ENCODE measurements at places on chromosomes 2 and 18. TPM values are rescaled to one million over a fixed set of nuclear protein-coding genes. Genes with fewer than 3 reads are reported as not detected.

Gene CAPN14
- 0.12 TPM for total RNA-seq

Gene ANKRD62
- not detected for total RNA-seq

Gene SERPINB12
- not detected for total RNA-seq

Gene DSG1
- not detected for total RNA-seq

Gene IL1RN
- not detected for total RNA-seq

Gene IL36B
- not detected for total RNA-seq

Gene DNAJC10
- total RNA-seq, result 140 TPM
